ENCODE measurements at places on chromosomes 5 and 9. TPM values are rescaled to one million over a fixed set of nuclear protein-coding genes. Genes with fewer than 3 reads are reported as not detected.
A peak's percentile ranks its signal among the peaks of the same experiment; 100 is the strongest.

The RARS1 gene
- total RNA-seq, result 48.0 TPM

The LCNL1 gene
- total RNA-seq, result 11.7 TPM

The PHF24 gene
- total RNA-seq, result 0.11 TPM

- no peak overlapping the region for H3K27ac ChIP-seq
- no peak for DNase-seq
- no peaks in the 10 kb centered on the region for H3K36me3 ChIP-seq
Observed at GRCh38 chr9:87465816-87466215, 31.9 kb upstream of the DAPK1 start.

DNA sequence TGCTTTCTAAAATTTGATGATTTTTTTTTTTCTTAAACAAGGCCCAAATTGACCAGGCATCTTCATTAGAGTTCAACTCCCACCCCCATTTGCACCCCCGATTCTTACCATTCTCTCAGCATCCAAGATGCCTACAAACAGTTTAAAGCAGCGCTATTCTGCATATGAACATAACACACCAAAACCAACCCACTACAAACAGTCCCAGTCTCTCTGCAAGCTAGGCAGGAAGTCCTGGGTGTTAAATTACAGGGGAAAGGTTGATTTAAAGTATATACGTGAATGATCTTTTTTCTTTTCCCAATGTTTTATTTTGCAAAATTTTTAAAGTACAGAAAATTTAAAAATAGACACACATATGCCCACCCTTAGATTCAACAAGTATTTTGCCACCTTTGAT, 127.0 kb downstream of the ADAMTS12 start:
- no peak overlapping the region for H3K4me3 ChIP-seq
- no peaks in the 10 kb centered on the region for H3K27me3 ChIP-seq
- DNase-seq, result no peak
- H3K27ac ChIP-seq, result no peak overlapping the region
- no peaks in the 10 kb centered on the region for H3K36me3 ChIP-seq

- H3K27ac ChIP-seq, result peak overlapping the region; percentile 17
- peaks cover 13% of the 10 kb centered on the region for H3K4me1 ChIP-seq
- DNase-seq, result no peak
- H3K27me3 ChIP-seq, result no peaks in the 10 kb centered on the region
- peaks cover 3% of the 10 kb centered on the region for H3K36me3 ChIP-seq
- H3K4me3 ChIP-seq, result no peak overlapping the region
Observed at GRCh38 chr9:83327750-83328622, 210.2 kb downstream of the FRMD3 start.

- no peak overlapping the region for H3K4me3 ChIP-seq
- DNase-seq, result no peak
- peaks cover 68% of the 10 kb centered on the region for H3K36me3 ChIP-seq
- H3K27ac ChIP-seq, result no peak overlapping the region
Observed at GRCh38 chr9:114365194-114365593, 22.6 kb downstream of the AKNA start.

GRCh38 chr9:136773386-136774044, 9.2 kb upstream of the LCN15 start:
- no peak for DNase-seq
- H3K27me3 ChIP-seq, result no peaks in the 10 kb centered on the region
- no peaks in the 10 kb centered on the region for H3K36me3 ChIP-seq
- no peaks in the 10 kb centered on the region for H3K4me1 ChIP-seq

- no peaks in the 10 kb centered on the region for H3K36me3 ChIP-seq
- H3K4me1 ChIP-seq, result no peaks in the 10 kb centered on the region
- H3K27me3 ChIP-seq, result no peaks in the 10 kb centered on the region
- no peak overlapping the region for H3K27ac ChIP-seq
Observed at GRCh38 chr5:82403026-82403425, 124.9 kb upstream of the RPS23 start.
